ENCODE measurements at places on chromosomes 2 and 18. TPM values are rescaled to one million over a fixed set of nuclear protein-coding genes. Genes with fewer than 3 reads are reported as not detected.

Gene SERPINB13
- total RNA-seq = not detected

Gene FAM237A
- total RNA-seq = not detected

Gene SP5
- total RNA-seq = not detected

Gene OR6B2
- total RNA-seq = not detected

Gene LRRTM1
- not detected for total RNA-seq

Gene KHK
- 1.7 TPM for total RNA-seq

Gene SOS1
- total RNA-seq = 36.1 TPM

Gene PRKD3
- total RNA-seq = 55.8 TPM

Gene REG1B
- not detected for total RNA-seq

Gene LOXL3
- 11.9 TPM for total RNA-seq

Gene NPPC
- not detected for total RNA-seq

Gene LCT
- not detected for total RNA-seq

Gene TBR1
- not detected for total RNA-seq

Gene CTAGE1
- not detected for total RNA-seq

Gene FEV
- not detected for total RNA-seq

DNA sequence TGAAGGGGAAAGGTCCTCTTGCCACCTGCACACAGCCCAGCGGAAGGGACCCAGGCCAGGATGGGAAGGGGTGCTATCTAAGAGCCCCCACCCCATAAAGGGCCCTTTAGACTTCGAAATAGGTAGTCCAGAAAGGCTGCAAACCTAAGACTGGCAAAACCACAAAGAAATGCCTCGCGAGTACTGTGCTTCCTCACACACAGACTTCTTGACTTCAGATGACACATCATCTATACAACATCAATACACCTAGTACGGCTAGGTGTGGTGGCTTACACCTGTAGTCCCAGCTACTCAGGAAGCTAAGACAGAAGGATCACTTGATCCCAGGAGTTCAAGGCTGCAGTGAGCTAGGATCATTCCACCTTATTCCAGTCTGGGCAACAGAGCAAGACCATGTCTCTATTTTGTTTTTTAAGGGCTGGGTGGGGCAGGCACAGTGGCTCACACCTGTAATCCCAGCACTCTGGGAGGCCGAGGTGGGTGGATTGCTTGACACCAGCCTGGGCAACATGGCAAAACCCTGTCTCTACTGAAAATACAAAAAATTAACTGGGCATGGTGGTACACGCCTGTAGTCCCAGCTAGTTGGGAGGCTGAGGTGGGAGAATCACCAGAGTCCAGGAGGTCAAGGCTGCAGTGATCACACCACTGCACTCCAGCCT is 125.8 kb downstream of the CABLES1 start:
- no peak for DNase-seq

GRCh38 chr18:12279781-12280531 is 25.8 kb downstream of the CIDEA start:
- no peak for DNase-seq

DNA sequence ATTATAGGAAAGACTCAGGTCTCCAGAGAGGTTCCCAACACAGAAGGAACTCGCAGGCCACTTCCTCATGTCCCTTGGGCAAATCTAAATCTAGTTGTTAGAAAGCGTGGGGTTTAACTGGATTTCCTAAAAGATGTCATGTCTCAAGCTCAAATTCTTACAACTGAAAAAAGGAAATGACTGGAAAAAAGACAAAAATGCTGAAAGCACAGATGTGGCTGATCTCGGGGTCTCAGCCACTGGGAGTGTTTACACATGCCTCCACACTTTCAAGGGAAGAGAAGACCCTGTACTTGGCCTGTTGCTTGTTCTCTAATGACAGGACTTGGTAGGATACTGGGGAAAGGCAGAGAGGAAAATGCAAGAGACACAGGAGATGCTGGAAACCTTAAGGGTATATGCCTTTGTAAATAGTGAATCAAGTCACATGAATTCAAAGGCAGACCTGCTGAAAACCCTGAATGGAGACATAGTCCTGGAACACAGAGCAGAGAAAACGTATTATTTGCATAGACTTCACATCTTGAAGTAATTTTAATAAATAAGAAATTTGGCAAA is 160.9 kb upstream of the MEIS1 start:
- no peak for DNase-seq

DNA sequence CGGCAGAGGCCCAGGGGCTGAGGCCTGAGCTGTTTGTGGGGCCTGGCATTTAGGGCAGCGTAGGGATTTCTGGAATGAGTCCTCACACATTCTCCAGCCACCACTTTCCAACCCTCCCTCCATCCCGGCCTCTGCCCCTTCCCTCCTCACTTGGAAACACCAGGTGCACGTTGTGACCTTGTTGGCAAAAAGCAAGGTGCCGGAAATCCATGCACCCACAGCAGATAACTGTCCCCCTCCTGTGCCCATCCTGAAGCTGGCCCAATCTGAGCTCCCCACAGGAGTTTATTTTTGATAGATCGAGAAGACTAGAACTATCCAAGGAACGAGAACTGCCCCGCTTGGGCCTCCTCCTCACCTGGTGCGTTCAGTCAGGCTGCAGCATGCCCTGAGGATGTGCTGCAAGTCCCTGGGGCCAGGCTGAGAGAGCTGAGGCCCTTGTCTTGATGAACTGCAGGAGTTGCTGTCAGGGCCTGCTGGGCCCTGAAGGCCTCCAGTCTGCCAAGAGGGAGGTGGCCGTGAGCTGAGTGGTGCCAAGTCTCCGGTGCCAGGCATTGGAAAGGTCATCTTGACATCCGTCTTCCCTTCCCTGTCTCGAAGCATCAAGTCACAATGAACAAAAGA is 55.8 kb downstream of the CTIF start:
- DNase-seq = no peak

GRCh38 chr18:31040686-31041270 is 1.8 kb downstream of the DSC3 start:
- no peak for DNase-seq

GRCh38 chr2:118991554-118991953 is 49.6 kb downstream of the MARCO start:
- no peak for DNase-seq

DNA sequence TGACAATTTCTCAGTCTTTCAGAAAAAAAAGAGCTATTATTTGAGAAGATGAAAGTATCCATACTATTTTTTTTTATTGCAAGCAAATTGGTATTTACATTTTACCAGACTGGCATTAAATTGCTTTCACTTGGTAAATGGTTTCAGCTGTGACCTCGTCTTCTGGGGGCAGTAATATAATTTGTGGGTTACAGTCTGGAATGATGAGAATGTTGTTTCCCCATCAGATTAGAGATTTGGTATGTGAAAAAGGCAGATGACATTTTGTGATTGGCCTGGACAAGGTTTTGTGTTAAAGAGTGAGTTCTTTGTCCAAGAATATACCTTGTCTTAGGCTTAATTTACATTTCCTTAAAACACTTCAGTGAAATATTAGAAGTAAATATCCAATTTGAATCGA is 390.1 kb upstream of the ST6GAL2 start:
- DNase-seq = no peak

GRCh38 chr2:38244301-38244700 is 132.8 kb downstream of the ATL2 start:
- no peak for DNase-seq

GRCh38 chr18:55161916-55162315 is 202.7 kb upstream of the CCDC68 start:
- DNase-seq = peak; percentile 22

DNA sequence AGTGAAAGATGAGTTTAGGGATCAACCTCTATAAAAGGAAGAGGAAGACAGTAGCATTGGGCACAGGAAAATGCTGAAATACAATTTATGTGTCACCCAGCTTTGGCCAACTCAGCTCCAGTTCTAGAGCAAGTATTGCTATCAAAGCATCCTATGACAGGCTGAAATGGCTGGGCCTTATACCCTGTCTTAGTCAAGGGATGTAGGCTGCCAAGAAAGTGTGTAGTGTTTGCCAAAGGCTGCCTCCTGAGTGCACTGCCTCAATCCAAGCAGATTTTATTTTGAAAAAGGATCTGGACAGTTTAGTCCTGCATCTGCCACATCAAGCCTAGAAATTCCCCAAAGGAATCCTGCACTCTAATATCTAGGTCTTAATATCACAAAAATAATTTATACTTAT is 359.9 kb upstream of the ZC3H15 start:
- DNase-seq = peak; percentile 38

GRCh38 chr2:199764273-199764800 is 86.7 kb downstream of the FTCDNL1 start:
- no peak for DNase-seq

DNA sequence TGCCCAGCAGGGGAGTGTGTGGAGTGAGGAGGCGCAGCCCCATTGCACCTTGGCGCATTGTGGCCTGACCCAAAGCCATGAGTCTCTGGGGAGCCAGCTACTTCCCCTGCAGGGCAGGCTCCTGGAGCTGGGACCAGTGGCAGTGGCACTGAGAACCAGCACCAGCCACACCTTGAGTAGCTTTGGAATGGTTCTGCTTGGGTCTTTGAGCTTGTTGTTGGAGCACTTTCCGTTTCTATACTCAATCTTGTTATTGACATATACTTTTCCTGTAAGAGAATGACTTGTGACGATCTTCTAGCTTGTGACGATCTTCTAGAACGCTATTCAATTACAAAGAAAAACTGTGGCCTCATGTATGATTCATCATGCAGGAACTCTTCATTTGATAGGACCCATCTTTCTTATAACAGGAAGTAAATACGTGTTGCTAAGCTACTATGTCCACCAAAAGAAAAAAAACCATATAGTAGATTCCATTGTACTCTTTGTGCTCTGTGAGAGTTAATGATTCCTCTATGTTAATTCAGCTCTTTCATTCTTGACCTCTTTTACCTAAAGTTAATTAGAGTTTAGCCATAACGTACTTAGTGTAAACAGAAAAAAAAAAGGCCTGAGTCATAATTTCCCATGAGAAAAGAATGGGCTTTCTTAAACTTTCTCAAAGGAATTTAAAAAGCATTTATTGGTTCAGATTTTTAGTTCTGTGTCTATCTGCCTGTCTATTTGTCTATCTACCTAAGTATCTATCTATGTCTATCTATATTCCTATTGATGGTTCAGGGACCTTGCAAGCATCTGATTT is 113.1 kb downstream of the GATA6 start:
- peak; percentile 73 for DNase-seq

GRCh38 chr2:162103443-162104009 is 29.5 kb upstream of the DPP4 start:
- DNase-seq = peak; percentile 53

GRCh38 chr2:176076063-176076462 is 7.7 kb downstream of the EVX2 start:
- no peak for DNase-seq

GRCh38 chr2:141506135-141506534 is 624.7 kb downstream of the LRP1B start:
- no peak for DNase-seq

- no peak for DNase-seq
These were observed 246.0 kb upstream of the KCNJ3 start for GRCh38 chr2:154452471-154452870.

- DNase-seq = no peak
These were observed 88.7 kb downstream of the KLHL14 start for GRCh38 chr18:32684096-32684495.

- DNase-seq = no peak
These were observed 62.4 kb downstream of the KCMF1 start for GRCh38 chr2:85033388-85033787.

DNA sequence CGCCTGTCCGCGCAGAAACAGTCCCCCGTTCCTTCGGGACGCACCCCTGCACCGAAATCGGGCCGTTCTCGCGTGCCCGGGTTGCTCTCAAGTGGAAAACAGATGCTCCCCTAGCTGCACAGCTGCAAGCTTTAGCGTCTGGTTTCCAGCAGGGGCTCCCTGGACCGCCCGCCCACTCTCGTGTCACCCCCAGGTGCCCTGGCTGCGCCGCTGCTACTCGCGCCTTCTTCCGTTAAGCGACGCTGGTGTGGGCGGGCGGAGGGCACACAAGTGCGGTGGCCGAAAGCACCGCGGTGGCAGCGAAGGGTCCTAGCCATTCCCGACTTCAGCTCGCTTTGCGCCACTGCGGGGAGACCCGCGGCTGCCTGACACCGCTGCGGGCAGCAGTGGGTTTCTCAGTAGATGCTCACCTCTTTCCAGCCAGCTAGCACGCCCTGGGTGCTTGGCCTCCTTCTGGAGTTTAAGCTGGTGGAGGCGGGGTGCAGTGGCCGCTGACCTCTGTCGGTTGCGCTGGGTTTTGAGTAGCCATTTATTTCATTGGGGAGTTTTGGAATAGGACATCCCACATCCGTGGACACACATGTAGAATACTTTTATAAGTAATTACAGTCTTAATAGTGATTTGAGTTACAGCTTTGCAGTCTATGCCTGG is 806 bp downstream of the ZNF407 start:
- peak; percentile 37 for DNase-seq

DNA sequence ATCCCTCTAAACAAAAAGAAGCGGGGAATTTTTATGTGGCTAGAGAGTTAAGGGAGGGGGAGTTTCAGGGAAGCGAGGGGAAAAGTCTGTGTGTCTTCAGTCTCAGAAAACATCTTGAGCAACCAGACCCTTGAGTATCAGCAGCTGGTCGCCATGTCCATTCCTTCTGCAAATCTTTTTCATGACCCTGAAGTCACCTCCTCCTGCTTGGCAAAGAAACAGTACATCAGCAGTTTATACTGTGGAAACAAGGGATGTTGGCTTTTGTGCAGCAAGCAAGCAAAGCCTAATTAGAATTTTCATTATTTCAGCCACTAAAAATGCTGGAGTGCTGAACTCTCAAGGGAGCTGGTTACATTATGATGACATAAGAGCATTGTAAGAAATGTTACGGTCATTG is 187.4 kb upstream of the SLC8A1 start:
- DNase-seq = no peak

DNA sequence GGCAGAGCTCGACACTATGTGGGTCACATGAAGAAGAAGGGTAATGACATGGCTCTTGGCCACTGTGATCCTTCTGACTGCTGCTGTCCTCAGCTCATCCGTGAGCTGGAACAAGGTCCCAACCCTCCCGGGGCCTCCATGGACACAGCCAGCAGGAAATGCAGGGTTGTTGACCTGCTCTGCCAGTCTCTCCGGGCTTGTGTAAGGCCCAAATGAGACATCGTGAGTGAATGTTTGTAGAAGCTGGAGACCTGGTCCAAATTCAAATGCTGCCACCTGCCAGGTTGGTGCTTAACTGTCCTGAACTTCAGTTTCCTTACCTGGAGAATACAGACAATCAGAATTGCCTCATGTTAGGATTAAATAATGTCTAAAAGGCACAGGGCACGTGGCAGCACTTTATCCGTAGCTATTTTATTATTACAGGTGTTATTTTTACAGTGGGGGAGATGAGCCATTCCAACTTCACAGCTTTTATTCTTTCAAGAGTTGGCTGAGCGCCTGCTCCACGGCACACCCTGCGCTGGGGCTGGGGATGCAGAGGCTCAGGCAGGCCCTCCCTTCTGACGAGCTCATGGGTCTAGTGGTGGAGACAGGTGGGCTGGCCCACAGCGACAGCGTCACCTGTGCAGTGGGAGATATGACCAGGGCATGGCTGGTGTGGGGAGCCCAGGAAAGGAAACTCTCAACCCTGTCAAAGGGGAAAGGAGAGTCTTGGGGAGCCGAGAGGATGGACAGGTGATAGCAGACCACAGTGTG is 15.1 kb downstream of the ARHGEF4 start:
- DNase-seq = no peak

DNA sequence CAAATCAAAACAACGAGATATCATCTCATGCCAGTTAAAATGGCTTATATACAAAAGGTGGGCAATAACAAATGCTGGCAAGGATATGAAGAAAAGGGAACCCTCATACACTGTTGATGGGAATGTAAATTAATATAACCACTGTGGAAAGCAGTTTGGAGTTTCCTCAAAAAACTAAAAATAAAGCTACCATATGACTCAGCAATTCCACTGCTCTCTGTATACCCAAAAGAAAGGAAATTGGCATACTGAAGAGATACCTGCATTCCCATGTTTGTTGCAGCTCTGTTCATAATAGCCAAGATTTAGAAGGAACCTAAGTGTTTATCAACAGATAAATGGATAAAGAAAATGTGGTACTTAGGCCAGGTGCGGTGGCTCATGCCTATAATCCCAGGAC is 124.8 kb downstream of the MSTN start:
- peak; percentile 18 for DNase-seq

Measured in fibroblast of the aortic adventitia (primary cell).